Fibroblast of skin of back (primary cell): ENCODE measurements at places on chromosomes 6 and 20.
A peak's percentile ranks its signal among the peaks of the same experiment; 100 is the strongest.

GRCh38 chr6:23559587-23560343, 566.2 kb upstream of the NRSN1 start:
- DNase-seq: no peak

DNA sequence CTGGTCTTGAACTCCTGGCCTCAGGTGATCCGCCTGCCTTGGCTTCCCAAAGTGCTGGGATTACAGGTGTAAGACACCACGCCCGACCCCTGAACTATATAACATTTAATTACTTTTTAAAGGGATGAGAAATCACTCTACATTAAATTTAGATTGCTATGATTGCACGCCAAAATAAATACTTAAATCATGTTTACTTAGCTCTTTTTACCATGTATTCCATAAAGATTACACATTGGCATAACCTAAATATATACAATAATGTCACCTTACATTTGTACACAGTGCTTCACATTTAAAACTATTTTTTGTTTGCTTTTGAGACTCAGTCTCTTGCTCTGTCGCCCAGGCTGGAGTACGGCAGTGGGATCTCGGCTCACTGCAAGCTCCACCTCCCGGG, 86.4 kb downstream of the IRAK1BP1 start:
- no peak for DNase-seq

DNA sequence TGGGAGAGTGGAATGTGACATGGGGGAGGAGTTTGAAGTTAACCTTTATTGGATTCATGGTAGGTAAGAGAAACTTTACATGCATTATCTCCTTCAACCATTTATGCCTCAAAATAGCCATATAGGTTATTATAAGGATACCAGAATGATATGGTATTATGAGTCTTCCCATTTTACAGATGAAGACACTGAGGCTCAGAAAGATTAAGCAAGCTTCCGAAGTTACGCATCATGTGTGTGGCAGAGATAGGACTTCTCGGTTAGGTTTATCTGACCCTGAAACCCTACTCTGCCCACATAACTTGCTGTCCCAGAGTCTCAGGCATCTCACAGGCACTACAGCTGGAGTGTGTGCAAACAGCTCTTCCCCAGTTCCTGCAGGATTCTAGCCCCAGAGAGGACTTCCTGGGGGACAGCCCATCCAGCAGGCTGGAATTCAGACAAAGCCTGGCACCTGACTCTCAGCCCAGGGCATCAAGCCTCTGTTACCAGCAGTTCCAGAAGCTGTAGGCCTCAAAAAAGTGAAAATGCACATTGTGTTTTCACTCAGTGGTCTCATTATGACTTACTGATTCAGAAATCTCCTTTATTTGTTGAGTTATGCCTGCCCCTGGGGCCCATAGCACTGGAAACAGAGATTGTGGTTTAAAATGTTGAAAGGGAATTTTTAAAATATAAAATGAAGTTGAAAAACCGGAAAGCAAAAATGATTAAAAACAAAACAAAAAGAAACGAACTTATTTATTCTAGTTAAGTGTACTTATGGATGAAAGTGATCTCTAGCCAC, 512.8 kb upstream of the CHD6 start:
- DNase-seq: no peak

DNA sequence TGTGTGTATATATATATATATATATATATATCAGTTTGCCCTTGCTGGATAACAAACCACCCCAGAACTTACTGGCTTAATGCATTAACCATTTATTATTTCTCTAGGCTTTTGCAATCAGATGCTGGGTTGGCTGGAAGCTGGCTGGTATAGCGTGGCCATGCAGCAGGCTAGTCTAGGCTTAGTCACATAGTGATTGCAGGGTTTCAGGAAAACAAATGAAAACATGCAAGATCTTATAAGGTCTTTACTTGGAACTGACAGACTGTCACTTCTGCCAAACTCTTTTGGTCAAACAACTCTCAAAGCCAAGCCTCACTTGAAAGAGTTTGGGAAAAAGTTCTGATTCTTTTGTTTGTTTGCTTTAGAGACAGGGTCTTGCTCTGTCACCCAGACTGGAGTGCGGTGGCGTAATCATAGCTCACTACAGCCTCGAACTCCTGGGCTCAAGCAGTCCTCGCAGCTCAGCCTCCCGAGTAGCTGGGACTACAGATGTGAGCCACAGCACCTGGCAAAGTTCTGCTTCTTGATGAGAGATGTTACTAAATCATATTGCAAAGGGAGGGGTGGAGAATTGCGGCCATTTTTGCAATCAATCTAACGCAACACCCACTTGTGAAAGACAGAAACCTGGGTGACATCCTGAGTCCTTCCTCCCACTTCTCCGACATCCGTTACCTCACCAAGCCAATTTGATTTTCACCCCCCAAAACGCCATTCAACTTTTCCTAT, 74.6 kb upstream of the RNF24 start:
- DNase-seq: no peak

DNA sequence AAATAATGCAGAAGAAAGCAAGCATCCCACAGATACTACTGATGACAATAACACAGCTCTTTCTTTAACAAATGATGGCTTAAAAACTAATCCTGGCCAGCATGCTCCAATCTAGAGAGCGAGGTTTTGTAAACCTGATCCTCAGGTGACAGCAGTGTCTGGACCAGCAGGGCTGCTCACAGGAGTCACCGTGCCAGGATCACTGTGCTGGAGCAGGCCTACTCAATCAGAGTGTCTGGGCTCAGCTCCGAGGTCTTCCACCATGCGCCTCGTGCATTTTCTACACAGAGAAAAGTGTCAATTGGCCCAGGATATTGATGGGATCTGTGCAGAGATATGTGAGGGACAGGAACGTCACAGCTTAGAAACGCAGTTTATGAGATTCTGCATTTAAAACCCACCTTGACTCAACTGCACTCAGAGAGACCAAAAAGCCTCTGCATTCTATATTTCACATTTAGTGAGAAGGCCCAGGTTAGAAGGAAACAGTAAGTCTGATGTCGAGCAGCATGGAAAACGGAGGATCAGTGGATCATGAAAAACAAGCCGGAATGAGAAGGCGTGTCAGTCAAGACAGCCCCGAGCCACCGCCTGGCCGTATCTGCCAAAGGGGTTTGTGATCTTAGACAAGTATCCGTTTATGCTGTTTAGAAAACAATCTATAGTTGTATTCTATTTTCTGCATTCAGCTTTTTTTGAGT, 7.8 kb downstream of the RAMACL start:
- no peak for DNase-seq

DNA sequence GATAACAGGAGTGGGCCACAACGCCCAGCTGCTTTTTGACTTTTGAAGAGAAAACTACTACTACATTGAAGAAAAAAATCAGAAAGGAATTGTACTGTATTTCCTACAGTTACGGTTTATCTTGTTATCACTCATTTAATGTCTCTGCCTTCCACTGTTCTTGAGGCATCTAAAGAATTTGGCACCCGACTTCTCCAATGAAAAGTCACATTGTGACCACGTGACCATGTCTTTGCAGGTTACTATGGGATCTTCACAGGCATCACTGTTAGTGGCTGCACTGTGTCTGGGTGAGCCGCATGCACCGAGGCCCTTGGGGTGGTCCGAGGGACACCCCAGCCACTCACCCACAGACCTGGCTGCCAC, 26.8 kb downstream of the RRBP1 start:
- peak; percentile 67 for DNase-seq

DNA sequence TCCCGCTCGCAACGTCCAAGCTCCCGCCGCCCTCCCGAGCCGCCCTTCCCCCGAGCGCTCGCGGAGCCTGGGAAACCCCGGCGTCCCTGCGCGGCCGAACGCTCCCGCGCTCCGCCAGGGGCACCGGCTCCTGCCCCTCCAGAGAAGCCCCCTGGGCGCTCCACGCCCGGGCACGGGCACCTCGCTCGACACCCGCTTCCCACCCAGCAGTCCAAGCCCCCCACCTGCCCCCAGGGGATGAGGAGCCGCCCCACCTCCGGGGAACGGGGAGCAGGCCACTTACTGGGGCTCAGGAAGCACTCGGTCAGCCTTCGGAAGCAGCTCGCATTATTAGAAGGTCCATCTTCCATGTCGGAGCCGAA, 1.4 kb downstream of the PDE10A start:
- DNase-seq: no peak

- no peak for DNase-seq
Measured at GRCh38 chr6:89563866-89564265, 74.7 kb downstream of the LYRM2 start.

GRCh38 chr20:63696306-63696627, 185 bp upstream of the TNFRSF6B start:
- no peak for DNase-seq

DNA sequence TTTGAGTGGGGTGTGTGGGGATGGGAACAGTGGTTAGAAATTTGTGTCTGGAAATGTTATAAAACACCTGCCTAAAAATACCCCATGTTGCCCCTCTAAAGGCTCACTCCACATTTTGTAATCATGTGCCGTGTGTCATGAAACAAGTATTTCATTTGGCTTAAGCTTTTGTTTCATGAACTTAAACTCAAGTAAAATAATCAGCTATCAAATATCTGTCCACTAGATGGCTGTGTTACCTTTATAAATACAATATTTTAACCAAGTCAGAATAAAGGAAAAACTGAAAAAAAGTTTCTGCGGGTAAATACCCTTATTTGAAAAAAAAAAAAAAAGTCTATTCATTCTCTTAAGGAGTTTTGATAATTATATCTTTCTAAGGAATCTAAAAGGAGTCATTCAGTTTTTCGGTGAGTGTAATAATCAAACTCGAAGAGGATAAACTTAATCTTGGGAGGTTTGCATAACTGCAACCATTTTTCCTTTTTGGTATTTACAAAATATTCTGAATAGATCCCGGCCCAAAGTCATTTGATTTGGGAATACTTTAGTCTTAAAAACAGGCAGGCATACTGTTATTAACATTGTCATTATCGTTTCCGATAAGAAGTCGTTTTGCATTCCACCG, 29.9 kb upstream of the MTRF1L start:
- DNase-seq: peak; percentile 58

GRCh38 chr20:14067603-14068002, 72.3 kb downstream of the MACROD2 start:
- no peak for DNase-seq
